CD4-positive, alpha-beta T cell (primary cell): ENCODE measurements at places on chromosomes 16 and 17.
A peak's percentile ranks its signal among the peaks of the same experiment; 100 is the strongest.

GRCh38 chr16:11379420-11379819, 34.2 kb downstream of the RMI2 start:
- DNase-seq: no peak

DNA sequence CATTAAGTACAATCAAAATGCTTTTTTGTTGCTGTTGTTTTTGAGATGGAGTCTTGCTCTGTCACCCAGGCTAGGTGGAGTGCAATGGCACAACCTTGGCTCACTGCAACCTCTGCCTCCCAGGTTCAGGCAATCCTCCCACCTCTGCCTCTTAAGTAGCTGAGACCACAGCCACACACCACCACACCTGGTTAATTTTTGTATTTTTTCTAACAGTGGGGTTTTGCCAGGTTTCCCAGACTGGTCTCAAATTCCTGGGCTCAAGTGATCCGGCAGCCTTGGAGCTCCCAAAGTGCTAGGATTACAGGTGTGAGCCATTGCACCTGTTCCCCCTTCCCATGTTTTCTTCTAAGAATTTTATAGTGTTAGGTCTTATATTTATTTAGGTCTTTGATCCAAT, 4.9 kb upstream of the ABAT start:
- DNase-seq: no peak

DNA sequence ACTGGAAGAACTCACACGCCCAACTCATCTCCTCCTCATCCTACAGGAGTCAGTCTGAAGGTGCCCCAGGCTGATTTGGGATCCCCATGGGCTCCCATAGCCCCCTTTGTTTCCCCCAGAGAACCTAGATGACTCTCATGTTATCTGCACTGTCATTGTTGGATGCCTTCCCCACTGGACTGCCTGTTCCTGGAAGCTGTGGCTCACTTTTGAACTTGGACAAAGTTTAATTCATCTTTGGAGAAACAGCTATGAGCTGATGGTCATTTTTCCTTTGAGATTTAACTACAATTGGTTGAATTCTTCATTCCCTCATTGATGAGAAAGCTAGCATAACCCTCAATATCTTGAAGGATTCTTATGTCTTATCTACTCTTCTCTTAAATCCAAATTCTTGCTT, 186.6 kb downstream of the SALL1 start:
- no peak for DNase-seq

- peak; percentile 69 for DNase-seq
Measured at GRCh38 chr17:78112518-78113471, 15.8 kb downstream of the TMC6 start.

DNA sequence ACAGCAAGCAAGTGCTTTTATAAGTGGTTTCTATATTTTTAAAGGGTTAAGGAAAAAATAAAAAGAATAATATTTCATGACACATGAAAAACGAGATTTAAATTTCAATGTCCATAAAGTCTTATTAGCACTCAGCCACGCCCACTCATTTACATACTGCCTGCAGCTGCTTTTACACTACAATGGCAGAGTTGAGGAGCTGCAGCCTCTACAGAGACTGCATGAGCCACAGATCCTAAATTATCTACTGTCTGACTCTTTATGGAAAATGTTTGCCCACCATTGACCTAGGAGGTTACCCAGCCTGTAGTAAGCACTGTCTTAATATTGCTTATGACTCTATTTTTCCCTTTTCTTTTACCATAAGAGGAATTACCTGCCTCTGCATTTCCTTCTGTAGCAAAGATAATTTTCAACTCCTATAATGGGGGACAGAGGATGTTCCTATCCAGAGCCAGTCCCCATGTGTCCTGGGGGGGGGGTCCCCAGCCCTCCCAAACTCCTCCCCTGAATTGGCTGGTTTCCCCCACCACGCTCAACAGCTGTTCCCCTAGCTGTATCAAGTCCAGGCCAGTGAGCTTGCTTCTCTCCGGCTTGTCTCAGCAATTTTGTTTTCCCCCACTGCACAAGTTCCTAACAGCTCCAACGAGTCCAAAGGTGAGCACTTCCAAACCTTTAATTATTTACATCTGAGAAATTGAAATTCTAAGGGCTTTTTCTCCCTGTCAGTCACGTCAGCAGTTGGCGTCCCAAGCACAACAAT, 139.4 kb upstream of the ERCC4 start:
- no peak for DNase-seq

GRCh38 chr16:28003923-28004322, 59.6 kb downstream of the GSG1L start:
- no peak for DNase-seq

GRCh38 chr16:80938004-80938878, 68.4 kb downstream of the CMC2 start:
- DNase-seq: no peak

DNA sequence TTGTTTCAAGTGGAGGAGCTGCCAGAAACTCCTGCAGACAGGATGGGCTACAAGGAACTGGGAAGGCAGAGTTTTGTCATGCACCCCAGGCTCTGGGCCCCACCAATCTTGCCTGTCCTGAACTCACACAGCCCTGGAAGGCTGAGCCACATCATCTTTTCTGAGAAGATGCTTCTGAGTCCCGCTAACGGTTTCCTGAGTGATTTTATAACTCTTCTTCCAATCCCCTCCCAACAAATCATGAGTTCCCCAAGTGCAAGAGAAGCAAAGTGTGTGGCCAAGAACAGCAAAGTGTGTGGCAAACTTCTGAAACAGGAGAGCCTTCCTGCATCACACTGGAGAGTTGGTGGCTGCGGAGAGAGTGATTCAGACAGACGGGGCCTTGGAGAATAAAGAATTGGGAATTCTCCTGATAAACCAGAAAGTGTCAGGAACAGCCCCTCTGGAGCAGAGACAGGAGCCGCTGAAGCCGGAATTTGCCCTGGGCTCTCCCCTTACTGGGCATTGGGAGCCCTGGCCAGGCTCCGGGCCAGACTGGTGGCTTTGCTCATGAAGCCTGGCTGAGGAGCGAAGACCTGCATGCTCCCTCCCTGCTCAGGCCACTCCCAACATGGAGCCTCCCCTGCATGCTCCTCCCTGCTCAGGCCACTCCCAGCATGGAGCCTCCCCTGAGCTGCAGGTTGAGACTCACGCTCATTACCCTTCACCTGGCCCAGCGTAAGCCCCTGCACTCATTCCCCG, 47.2 kb downstream of the PITPNM3 start:
- no peak for DNase-seq

DNA sequence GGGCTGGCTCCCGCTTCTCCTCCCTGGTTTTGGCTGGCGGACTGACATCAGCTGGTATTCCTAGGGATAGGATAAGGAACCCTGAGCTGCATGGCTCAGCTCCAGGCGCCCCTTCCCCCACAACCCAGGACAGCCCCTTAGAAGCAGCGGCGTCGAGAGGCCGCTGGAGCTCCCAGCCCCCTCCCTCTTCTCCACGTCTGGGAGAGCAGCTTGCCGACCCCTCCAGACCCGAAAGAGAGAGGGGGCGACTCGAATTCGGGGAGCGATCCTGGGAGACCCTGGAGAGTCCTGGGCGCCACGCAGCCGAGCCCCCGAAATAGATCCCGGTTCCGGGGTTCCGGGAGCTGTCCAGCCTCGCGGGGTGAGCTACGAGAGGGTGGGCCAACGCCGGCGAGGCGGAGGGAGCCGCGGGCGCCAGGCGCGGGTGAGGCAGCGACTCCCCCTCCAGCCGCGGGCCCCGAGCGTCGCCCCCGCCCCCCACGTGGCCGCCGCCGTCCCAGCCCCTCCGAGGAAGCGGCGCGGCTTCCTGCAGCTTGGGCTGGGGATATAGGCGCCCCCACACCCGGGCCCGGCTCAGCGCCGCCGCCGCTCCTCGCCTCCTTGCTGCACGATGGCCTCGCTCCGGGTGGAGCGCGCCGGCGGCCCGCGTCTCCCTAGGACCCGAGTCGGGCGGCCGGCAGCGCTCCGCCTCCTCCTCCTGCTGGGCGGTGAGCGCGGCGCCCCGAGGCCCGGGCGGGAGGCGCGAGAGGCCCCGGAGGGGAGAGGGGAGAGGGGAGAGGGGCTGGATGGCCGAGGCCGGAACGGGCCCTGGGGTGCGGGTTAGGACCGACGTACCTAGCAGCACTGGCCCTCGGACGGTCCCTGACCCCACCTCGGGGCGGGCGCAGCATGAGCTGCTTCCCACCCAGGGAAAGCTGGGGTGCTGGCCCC, at the start of gene RAMP2:
TSS of gene RAMP2 (plus strand) at position 576 of the 930 bp plus-strand sequence. CDS start at position 611, 35 bp downstream.
- DNase-seq: no peak
